ENCODE measurements at places on chromosomes 1 and 21.

- DNase-seq = peak; percentile 100
Measured at GRCh38 chr1:201154389-201155165, at the start of gene TMEM9. TSS of gene TMEM9 (minus strand) at chr1:201154474. CDS start at chr1:201153923, 551 bp downstream.

DNA sequence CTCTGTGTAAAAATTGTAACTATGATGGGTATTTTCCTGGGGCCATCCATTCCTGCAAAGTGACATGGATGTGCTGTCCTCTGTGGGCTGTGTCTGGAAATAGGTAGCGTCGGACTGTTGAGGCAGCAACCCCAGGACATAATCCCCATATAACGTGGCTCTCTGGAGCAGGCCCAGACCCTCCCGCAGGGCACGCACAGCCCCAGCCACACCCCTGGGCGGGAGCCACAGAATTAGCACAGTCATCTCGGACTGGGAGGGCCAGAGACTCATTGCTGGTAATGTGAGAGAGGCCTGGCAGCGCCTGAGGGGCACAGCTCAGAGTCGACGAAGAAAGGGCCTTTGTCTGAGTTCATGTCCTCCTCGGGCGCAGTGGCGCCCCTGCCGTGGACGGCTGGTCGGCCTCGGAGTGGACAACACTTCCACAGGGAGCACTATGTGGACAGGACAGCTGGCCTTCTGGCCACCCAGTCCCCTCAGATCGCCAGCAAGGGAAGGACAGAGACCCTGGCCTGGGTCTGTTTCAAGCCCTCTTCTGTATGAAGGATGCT lies 20.1 kb downstream of the SIM2 start:
- DNase-seq = no peak

DNA sequence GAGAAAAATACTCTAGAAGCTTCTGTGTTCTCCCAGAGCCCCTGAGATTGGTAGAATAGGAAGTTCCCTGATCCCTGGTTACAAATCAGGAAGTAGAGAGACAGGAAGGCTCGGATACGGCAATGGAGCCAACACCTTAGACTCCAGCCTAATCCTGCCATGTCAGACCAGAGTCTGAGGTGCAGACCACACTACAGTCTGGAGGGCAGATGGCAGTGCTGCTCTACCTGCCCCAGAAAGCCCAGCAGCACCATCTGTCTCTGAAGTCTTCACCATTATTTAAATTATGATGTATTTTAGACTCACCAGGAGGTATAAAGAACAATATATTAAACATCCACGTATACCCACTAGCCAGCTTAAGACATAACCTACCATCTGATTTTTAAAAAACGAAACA lies 93.0 kb downstream of the MTR start:
- DNase-seq = no peak

- no peak for DNase-seq
Measured at GRCh38 chr1:237098541-237098940, 56.6 kb downstream of the RYR2 start.

DNA sequence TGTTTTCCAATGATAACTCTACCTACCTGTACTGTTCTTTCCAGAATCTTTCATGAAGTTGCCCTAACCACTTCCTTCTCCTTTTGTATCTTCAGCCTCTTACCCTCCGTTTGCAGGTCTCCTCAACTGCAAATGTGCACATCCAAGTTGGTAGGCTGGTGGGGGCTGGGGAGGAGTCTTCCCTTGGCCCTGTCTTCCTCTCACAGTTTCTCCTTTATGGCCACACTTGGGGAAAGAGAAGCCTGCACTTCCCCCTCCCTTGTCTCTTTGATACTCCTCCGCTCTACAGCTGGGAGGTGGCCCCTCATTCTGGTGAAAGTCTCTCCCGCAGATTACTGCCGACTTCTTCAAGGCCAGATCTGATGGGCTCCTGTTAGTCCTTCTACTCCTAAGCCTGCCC lies 26.9 kb upstream of the GPR88 start:
- DNase-seq = no peak

DNA sequence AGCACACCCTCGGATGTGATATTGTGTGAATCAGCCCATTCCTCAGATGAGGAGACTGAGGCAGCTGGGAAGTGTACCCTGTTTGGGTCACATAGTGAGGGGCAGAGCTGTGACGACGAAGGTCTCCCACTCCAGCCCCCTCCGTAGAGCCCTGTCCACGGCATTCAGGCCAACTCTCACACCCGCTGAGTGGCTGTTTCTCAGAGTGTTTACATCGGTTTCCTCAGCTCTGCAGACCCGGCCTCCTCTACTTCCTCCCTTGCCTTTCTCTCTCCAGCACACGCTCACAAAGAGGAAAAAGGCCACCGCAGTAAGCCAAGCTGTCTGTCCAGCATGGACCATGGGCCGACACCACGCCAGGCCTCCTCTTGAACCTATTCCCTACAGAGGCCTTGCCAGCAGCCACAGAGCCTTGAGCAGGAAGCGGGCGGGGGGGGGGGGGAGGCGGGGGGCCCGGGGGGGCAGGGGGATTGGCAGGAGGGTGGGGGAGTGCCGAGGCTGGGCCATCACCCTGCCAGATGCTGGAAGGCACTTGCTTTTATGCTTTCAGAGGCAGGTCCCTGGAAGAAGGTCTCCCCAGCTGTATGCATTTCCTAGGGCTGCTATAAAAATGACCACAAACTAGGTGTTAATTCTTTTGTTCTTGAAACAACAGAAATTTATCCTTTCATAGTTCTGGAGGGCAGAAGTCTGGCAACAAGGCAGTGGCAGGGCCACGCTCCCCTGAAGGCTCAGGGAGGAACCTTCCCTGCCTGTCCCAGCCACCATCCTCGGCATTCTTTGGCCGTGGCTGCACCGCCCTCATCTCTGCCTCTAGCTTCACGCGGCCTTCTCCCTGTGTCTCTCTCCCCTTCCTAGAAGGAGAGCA lies 178.4 kb downstream of the PSMG1 start:
- DNase-seq = no peak

DNA sequence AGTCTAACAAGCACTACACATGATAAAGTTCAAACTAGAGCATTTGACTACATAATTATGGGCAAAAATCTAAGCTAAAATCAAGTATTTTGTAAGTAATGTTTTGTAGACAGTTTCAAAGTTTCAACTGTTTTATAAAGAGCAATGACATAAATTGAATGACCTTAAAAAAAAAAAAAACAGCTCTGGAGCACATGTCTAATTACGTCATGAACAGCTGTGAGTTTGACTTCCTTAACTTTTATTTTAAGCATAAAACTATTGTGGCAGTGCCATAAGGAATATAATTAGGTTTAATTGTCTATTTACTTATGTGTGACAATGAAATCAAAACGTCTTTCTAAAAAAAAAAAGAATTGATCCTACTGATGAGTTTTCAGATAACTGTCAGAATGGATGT lies 272.5 kb upstream of the LRRC7 start:
- no peak for DNase-seq

DNA sequence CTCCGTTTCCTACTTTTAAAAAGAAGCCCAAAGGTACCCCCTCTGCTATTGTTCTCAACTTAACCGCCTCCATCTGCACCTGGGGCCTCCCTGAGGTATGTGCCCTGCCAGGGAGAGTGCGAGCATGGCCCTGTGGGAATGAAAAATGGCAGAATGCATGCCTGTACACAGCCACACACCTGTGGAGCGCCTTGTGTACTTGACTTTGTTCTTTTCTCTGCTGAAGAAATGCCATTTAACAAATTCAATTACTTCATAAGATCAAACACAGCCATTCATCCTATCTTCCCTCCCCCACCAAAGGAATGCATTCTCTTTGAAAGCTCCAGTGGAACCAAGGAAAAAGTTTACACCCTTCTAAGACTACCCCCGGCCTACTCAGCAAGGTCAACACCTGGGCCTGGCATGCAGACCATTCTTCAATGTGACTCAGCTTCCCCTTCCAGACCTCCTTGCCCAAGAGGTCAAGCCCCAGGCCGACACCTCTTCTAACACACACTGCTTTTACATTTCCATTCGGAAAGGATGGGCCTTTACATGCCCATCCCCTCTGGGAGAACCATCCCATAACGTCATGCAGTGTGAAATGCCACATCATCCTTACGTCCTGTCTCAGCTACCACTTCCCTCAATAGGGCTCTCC lies 123.7 kb downstream of the SMYD2 start:
- DNase-seq = no peak

GRCh38 chr1:29575826-29576225 lies 339.5 kb downstream of the PTPRU start:
- no peak for DNase-seq

GRCh38 chr1:95073446-95073845 lies 695 bp upstream of the ALG14 start:
- DNase-seq = no peak

DNA sequence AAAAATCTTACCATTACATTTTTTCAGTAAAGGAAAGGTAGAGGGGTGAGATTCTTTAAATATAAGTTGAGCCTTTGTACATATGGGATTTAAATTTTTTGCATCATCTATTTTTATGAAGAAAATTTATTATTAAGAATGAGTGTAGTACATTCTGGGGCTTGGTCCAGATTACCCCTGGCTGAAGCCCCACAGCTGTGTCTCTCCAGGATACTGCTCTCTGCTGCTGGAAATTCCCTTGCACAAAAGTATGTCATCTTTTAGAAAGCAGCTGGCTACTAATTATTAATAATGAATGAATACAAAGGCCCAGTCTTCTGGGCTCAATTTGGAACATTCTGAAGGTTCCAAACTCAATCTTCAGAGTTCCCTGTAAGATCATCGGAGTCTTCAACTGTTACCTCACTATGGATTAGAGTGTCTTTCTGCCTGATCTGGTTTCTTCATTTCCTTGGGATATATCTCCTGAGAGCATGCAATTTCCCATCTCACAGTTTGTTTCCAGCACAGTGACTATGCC lies 428.6 kb upstream of the BRINP3 start:
- DNase-seq = no peak

GRCh38 chr1:57142169-57142568 lies 176.4 kb upstream of the C8B start:
- no peak for DNase-seq

DNA sequence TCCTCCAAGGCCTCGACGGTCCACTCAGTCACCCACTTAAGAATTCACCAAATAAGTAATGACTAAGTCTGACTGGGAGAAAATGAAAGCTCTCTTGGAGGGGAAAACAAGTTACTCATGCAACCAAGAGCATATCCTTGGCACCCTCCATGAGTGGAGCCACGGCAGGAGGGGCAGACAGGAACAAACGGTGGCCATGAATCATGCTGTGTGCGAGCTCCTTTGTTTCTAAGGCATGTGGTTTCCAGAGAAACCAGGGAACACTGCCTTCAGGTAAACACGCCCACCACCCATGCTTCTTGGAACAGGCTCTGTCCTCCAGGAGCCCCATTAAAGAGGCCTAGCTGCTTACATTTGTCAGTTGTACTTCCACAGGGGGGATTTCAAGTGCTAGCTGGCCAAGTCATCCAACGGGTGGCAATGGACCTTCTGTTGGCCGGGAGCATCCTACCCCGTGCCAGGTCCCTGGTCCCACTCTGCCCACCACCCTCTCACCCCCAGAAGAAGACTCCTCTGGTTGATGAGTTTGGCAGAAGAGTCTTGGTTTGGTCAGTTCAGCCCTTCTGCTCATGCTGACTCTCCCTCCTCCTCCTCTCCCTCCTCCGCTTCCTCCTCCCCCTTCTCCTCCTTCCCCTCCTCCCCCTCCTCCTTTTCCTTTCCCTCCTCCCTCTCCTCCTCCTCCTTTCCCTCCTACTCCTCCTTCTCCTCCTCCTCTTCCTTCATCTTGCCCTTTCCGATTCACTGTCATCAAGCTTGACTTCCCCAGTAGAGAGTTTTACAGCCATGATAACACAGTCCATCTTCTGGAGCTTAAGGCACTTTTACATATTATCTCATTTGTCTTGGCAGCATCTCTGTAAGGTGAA lies 107.6 kb downstream of the CCDC185 start:
- DNase-seq = peak; percentile 29

- DNase-seq = no peak
Measured at GRCh38 chr1:112509005-112509659, 367 bp downstream of the WNT2B start.

- DNase-seq = no peak
Measured at GRCh38 chr1:35567947-35568558, 5.1 kb upstream of the TFAP2E start.

- DNase-seq = no peak
Measured at GRCh38 chr1:95426772-95427171, 192.8 kb downstream of the RWDD3 start.

- DNase-seq = no peak
Measured at GRCh38 chr1:8677782-8678181, 139.7 kb downstream of the RERE start.

DNA sequence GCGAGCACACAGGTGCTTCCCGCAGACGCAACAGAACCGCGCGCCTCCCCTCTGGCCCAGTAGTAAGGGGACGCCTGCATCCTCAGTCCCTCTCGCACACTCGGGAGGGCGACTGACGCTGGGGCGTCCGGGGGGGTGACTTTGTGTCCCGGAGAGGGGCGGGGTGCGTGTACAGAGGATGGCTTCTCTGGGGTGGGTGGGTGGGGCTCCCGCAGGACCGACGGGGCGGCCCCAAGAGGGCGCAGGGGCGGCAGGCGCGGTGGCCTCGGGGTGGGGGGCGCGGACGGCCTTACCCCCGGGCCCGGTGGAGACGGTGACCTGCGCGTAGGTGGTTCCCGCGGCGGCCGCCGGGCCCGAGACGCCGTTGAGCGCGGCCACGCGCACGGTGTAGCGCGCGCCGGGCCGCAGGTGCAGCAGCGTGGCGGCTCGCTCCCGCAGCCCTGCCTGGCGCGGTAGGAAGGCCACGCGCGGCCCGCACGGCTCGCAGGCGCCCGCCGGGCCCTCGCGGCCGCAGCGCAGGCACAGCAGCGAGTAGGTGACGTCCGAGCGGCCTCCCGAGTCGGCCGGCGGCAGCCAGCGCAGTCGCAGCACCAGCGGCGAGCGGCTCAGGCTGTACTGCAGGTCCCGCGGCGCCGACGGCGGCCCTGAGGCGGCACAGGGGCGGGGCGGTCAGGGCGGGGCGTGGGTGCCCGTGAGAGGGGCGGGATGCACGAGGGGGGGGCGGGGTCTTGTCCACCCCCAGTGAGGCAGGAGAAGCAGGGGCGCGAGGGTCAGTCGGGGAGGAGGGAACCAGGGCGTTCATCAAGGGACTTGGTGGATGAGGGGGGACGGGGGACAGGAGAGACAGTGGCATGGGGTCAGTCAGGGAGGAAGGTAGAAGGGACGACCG lies 12.1 kb downstream of the EPHA10 start:
- DNase-seq = no peak

DNA sequence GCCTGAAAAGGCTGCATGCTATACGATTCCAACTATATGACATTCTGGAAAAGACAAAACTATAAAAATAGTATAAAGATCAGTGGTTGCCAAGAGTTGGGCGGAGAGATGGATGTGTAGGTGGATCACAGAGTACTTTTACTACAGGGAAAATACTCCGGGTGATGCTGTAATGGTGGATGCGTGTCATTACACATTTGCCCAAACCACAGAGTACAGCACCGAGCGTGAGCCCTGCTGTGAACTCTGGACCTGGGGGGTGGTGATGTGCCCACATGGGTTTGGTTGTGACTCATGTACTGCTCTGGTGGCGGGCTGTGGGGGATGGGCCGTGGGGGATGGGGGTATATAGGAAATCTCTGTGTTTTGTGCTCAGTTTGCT lies 162.7 kb upstream of the COL6A1 start:
- peak; percentile 29 for DNase-seq

All from GOT3 (cell line).